CD4-positive, alpha-beta T cell treated with Interleukin-15 for 4 hours (primary cell): ENCODE measurements at places on chromosomes 2 and 18.
A peak's percentile ranks its signal among the peaks of the same experiment; 100 is the strongest.

DNA sequence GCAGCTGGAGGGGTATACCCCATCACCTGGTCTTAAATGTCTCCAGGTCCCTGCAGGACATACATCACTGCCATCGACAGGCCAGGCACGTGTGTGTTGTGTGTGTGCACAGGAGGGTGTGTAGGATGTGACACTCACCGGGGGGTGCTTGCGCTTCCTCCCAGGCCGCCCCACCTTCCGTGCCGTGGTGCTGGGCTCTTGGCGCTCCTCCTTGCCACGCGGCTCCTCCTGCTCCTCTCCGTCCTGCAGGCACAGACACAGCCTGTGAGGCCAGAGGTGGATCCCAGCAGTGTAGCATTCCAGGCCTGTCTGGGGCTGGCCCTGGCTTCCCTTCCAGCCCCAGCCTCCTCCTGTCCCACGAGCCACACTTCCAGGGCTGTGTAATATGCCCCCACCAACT lies 41.7 kb downstream of the DNMT3A start:
- DNase-seq = no peak

DNA sequence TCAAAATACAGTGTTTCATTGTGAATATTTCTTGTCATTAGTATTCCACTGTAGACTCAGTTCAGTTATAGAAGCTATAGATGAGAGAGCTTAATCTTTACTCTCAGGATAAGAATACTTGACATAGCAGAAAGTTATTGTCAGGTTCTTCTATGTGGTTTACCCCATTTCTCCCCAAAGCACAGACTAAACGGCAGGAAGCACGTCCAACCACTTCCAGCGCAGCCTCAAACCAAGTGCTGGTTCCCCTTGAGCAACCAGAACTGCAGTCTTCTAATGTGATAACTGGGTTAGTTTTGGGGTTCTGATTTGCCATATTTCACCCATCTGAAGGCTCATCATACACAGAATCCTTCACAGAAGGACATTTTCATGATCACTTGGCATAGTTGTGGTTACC lies 324.7 kb downstream of the SLC8A1 start:
- no peak for DNase-seq

DNA sequence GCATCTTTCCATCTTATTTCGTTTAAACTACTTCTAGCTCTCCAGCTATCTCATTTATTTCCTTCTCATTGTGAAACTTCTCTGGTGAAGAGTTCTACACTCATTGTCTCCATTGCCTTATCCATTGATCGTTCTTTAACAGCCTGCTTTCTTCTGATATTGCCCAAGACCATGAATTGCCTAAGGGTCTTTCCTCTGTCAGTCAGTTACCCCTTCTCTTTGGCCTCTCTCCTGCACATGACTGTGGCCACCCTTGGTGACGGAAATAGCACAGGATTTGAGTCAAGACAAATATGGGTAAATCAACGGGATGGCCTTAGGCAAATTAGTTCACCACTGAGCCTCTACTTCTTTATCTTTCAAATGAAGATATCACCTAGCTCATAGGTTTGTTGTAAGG lies 26.6 kb downstream of the NHEJ1 start:
- no peak for DNase-seq

DNA sequence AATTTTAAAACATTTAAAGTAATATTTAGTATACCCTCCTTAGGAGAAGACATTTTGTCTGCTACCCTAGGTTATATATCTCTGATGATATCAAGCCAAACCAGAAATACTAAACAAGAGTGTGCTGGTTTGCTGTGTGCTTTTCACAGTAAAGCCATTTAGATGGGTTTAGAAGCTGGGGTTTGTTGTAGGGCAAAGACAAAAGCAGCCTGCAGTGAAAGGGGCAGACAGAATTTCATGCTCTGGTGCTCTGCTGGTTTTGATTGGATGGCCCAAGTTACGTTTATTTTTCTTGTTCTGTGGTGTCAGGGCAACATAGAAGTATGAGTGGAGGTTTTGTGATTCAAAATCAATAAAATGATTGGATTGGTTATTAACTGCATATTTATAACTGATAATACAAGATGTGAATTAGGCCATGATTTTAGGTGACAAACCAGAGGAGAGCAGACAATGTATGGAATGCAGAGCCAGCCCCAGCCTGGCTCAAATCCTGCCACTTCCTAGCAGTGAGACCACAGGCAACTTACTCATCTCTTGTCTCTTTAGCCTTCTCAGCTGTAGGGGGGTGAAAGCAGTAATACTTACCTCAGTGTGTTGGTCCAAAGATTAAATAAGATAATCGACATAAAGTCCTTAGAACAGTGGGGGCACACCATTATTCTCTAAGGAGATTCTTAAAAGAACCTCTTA lies 30.9 kb upstream of the IER3IP1 start:
- no peak for DNase-seq

- DNase-seq = no peak
Measured at GRCh38 chr2:236768393-236769140, 198.9 kb downstream of the ACKR3 start.

DNA sequence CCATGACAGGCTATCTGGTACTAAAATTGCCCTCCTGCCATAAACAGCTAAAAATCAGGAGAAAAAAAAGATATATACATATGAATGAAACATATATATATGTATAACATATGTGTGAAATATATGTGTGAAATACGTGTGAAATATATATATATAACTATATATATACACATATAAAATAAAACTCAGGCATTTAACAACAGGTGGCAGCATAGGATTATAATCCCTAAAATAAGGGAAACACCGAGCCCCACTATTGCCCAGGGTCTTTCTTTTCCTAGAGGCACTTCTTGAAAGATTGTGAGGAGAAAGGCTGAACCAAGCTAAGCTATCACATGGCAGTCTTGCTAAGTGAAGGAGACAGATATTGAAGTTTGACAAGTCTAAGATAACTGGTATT lies 65.9 kb upstream of the CYTIP start:
- no peak for DNase-seq

- DNase-seq = no peak
Measured at GRCh38 chr18:79069717-79070151, 540 bp downstream of the ATP9B start.

- DNase-seq = no peak
Measured at GRCh38 chr2:65368468-65368867, 63.9 kb downstream of the SPRED2 start.

DNA sequence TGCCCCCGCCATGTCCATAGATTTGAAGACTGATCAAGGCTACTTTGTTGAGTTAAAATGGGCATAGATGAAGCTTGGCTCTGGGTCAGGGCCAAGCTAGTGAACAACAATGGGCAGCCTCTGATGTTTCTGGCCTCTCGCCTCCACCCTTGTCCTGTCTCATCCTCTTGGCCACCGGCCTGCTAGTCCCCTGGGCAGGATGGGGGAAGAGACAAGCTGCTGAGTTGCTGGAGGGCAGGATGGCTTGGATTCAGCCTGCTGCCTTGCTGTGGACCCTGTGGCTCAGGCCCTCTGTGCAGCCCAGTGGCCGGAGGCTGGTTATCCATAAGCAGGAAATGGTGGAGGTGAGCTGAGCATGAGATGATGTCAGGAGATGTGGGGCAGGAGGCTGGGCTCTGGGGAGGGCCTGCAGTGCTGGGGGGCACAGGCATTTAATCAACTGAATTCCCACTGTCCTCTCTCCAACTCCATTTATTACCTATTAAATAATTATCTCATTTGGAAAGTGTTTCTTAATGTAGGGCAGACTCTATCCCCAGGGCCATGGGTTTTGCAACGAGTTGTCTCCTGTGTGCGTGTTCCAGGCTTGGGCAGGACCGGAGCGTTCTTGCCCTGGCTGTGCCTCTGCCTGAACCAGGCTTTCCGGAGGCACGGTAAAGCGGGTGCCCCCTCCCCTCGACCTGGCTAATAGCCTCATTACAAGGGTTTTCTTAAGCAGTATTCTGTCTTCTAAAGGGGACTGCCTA lies 122.9 kb downstream of the GLI2 start:
- no peak for DNase-seq

- no peak for DNase-seq
Measured at GRCh38 chr2:116491292-116491691, 1323.2 kb upstream of the DDX18 start.

- DNase-seq = peak; percentile 26
Measured at GRCh38 chr2:189783451-189783926, 650 bp downstream of the ORMDL1 start.

DNA sequence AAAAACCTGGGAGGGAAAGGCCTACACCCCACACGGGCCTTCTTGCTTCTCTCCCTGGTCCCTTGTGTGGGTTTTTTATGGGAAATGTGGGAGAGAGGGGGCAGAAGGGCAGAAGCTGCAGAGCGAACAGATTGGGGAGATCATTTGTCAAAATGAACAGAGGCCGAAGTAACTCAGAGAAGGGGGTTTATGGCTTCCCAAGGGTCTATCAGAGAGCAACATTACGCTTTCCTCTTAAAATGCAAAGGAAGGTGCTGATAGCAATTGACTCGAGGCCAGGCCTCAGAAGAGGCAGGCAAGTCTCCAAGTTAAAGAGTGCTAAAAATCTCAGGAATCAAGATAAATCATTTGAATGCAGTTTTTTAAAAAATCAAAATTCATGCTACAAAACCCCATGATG lies 101.5 kb downstream of the SGPP2 start:
- DNase-seq = no peak

DNA sequence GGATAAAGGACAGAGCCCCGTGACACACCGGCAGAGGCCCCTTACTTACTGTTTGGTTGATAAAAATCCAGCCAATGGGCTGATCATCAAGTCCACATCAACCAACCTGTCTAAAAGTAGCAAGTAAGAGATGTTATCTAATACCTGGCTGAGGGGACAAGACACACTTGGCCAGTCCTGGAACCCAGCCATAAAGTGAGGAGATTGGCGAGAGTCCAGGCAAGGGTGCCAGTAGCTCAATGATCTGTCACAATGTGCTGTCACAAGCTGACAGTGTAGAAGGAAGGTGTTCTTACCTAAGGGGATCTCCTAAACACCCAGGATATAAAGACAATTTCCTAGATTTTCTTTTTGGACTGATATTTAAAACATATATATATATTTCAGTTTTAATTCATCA lies 61.7 kb upstream of the IL1R2 start:
- no peak for DNase-seq

DNA sequence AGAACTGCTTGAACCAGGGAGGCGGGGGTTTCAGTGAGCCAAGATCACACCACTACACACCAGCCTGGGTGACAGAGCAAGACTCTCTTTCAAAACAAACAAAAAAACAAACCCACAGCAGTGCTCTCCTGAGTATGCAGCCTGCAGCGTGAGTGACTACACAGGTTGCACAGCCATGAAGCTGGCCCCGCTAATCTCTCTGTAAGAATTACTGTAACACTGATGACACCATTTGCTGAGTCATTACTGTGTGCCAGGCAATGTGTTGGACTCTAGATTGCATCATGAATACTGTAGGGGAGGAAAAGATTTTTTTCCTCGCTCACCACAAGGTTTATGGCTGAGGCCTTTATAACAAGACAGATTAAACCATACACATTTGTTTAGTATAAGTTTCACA lies 118.6 kb upstream of the ATP8B1 start:
- DNase-seq = no peak

- DNase-seq = no peak
Measured at GRCh38 chr2:104476563-104476988, 377.3 kb upstream of the POU3F3 start.

- no peak for DNase-seq
Measured at GRCh38 chr18:46252759-46253158, 148.6 kb downstream of the HAUS1 start.

DNA sequence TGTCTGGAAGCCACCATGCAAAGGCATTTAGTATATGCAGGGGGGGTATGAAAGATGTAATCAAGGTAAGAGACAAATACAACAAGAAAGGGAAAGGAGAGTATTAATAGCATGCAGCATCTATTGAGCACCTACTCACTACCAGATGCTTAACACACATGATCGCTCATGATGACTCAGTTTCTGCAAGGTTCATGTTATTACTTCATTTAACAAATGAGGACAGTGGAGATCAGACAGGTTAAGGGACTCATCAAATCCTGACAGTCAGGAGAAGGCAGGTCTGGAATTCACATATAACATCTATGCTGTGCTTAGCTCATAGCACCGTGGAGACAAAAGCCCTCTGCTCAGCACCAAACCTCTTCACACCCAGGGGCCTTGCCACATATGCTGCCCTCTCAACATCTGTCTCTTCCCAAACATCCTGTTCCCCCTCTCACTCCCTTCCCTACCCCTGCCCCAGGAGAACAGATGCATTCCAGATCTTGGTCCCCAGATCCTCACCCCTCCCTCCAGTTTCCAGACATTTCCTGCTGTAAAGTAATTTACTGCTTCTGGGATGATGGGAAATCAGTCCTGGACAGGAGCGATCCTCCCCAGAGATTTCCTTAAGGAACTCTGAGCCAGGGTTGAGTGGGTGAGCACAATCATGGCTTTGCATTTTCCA lies 155.3 kb downstream of the ANTXR1 start:
- DNase-seq = no peak

DNA sequence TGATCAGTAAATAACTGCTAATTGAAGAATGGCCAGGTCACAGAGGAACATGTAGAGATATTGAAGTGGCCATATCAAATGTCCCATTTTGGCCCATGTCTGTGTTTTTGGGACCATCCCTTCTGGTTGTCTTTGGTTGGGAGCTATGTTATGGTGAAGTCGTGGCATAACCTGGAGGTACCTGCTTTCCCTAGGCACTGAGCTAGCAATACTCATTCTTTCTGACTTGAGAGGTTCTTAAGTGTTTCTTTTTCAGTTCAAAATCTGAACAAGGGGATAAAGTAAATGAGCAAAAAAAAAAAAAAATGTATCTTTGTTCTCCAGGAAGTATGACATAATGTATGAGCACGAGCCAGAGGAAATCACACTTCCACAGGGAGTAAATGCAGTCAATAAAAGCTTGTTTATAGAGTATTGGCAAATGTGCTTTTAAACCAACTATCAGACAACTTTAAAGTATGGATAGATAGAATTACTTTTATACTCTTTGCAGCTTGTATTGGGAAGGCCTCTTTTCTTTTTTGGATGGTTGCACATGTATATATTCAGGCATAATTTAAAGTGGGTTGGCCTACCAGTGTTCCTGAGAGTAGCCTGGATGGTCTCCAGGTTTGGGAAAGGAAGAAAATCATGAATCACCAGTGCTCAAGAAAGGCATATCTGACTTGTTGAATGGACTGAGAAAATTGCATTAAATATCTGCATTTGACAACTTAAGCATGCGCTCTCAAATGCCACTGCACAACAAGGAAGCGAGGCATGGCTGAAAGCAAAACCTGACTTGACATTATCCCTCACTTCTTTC lies 125.0 kb downstream of the SPHKAP start:
- no peak for DNase-seq

GRCh38 chr2:19955544-19956422 lies 34.1 kb downstream of the WDR35 start:
- peak; percentile 48 for DNase-seq

- DNase-seq = no peak
Measured at GRCh38 chr2:647003-647560, 30.1 kb downstream of the TMEM18 start.
